ENCODE measurements at places on chromosomes 3 and 15.
A peak's percentile ranks its signal among the peaks of the same experiment; 100 is the strongest.

DNA sequence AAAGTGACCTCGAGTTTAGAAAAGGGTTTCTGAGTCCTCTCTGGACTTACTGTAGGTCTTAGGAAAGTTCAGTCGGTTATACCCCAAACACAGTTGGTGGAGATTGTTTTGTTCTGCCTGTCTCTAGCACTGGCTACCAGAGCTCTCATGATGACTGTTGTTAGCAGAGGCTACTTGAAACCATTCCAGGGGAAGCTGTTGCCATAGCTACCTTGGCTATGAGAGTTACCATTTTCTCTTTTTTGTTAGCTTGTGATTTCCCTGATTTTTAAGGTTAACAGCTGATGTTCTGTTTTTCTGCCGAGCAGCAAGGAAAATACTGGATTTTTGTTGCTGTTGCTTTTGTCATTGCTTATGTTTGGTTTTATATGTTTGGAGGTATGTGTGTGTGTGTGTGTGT lies 26.7 kb downstream of the ABHD2 start:
- DNase-seq = peak; percentile 47

DNA sequence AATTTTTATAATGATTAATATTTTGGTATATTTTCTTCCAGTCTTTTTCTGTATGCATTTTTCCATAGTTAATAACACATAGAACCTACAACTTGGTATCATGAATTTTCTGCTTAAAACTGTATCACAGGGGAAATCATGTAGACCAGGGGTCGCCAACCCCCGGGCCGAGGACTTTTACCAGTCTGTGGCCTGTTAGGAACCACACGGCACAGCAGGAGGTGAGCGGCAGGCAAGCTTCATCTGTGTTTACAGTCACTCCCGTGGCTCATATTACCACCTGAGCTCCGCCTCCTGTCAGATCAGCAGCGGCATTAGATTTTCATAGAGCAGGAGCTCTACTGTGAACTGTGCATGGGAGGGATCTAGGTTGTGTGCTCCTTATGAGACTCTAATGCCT lies 54.7 kb downstream of the RPL22L1 start:
- DNase-seq = no peak

DNA sequence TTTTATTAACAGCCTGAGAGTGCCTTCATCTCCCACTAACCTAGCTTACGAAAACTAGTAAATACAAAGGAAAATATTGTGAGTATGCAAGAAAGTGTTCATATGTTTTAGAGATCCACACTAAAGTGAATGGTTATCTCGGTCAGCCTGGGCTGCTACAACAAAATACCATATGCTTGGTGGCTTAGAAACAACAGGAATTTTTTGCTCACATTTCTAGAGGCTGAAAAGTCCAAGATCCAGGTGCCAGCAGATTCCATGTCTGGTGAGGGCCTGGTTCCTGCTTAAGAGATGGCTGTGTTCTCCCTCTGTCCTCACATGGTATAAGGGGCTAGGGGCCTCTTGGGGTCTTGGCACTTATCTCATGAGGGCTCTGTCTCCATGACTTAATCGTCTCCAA lies 20.5 kb upstream of the SLC30A4 start:
- no peak for DNase-seq

DNA sequence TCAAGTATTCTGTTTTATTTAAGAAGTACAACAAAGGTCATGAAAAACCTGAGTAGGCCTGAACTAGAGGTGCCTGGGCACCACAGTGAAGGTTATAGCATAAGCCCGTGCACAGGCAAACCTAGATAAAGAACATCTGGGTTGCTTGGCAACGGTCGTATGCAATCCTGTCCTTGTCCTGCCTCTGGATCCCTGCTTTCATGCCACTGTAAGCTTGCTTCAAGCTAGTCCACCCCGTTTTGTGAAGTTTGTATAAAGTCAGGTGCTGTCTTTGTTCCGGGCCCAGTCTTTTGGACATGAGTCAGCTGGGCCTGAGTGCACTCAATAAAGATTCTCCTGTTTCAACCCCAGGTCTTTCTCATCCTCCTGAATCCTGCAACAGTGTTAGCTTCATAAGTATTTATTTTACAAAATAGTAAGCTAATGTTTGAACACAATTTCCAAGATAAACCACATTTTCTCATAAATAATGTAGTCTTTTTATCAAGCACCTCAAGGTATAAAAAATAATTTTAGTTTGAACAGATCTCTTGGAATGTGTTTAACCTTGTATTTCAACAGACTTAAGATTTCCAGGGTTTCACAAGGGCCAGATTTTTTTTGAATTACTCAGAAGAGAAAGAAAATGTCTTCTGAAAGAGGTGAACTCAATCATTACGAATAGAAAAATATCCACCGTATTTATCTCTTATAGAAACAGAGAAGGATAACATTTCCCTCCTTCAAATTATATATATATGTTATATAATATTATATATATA lies 14.3 kb upstream of the SLC9C1 start:
- peak; percentile 36 for DNase-seq

- no peak for DNase-seq
Observed at GRCh38 chr3:81502236-81502635, 259.2 kb downstream of the GBE1 start.

DNA sequence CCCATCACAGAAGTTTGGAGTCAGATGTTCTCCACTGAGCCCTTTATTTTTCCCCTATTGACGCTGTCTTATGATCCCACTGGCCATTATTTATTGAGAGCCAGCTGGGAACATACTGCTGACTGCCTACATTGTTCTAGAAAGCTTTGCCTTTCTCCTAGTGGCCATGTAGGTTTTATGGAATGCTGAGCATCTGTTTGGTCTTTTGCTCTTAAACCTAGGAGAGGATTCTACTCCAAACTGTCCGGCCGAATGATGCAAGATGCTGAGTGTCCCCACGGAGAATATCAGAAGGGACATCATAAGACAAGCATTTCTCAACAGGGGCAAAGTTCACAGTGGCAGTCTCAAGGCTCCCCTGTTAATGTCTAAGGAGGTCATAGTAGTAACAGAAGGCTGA lies 171.4 kb downstream of the ARRDC4 start:
- DNase-seq = no peak

- DNase-seq = peak; percentile 60
Observed at GRCh38 chr3:170555329-170555728, 30.5 kb downstream of the SLC7A14 start.

- DNase-seq = peak; percentile 36
Observed at GRCh38 chr3:149152420-149152819, 23.0 kb downstream of the HPS3 start.

DNA sequence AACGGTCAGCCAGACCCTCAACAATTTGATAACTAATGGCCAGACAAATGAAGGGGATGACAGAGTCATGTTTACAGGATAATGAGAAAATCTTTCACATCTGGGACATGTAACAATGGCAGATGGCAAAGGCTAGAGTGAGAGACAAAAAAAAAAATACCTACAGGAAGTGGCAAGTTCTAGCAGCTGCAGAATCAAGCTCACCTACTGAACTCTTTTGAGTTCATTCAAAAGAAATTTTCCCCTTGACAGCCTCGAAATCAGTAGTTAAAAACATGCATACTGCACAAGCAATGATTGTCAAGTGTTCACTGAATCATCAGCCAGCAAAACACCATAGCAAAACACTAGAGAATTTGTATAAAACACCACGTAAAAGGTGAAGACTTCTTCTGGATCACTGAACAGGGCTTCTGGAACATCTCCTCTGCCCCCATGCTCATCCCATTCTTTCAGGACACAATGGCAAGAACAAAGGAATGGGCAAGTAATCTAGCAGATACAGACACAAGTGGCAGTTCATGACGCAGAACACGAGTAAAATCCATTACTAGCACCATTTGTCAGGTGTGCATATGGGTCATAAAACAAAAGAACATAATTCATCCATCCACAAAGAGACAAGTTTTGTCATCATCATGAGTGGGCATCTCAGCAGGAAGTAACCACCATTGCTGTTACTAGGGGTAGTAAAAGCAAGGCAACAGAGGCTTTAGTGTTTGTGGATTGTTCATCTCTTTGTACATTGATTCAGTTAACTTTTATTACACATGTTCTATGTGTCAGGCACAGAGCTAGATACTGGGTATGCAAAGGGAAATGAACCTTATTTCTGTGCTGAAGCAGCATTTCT lies 13.8 kb upstream of the KCNMB2 start:
- DNase-seq = no peak

DNA sequence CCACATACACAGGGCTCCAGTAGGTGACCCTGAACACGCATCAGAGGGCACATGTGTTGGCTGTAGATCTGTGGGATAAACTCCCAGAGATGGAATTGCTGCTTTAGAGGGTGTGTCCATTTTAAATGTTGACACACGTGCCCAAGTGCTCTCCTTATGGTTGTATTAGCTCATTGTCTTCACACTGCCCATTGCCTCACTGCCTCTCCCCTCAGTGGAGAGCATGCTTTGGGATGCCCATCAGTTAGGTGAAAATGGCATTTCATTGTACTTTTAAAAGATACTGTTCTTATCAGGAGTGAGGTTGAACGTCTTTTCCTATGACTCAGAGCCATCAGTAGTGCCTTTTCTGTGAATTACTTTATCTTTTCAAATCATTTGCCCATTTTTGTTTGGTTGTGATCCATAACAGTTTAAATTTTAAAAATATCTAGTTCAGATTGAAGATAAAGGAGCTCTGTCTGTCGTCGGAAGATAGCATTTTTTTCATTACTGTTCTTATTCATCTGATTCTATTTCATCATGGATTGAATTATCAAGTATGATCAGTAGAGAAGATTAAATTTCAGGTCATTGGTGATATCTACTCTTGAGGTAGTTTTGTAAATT lies 120.7 kb downstream of the CHDH start:
- DNase-seq = no peak

DNA sequence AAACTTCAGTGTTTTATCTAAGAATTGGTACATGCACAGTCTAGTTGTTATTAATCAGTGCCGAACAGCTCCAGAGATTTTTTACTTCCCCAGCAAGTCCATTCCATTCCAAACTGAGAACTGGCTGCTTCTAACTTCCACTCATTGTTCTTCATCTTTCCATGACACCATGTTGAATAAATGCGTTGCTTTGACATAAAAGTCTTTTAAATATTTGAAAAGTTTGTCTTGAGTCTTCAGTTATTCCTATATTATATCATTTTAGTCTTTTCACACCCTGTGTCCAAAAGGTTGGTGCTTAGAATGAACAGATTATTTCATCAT lies 65.4 kb downstream of the CMSS1 start:
- DNase-seq = no peak

GRCh38 chr15:41944313-41944940 lies 27.9 kb downstream of the EHD4 start:
- DNase-seq = peak; percentile 96

DNA sequence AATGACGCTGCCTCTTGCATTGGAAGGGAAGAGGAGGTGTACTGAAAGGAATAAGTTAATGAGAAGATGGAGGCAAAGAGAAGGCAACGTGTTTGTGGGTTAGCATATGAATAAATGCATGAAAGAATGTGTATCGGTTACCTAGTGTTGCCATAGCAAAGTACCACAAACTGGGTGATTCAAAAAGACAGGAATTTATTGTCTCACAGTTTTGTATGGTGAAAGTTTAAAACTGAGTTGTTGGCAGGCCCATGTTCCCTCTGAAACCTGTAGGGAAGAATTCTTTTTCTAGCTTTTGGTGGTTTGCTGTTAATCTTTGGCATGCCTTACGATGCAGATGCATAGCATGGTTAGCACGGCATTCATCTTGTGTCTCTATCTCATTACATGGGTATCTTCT lies 729.9 kb downstream of the MECOM start:
- peak; percentile 36 for DNase-seq

GRCh38 chr15:62403164-62403809 lies 238.2 kb upstream of the C2CD4B start:
- DNase-seq = peak; percentile 80

GRCh38 chr3:159548675-159549335 lies 439.8 kb upstream of the IL12A start:
- peak; percentile 34 for DNase-seq

GRCh38 chr3:197458179-197458707 lies 97.5 kb downstream of the BDH1 start:
- DNase-seq = no peak

GRCh38 chr3:184604615-184605290 lies 43.2 kb downstream of the EPHB3 start:
- no peak for DNase-seq

DNA sequence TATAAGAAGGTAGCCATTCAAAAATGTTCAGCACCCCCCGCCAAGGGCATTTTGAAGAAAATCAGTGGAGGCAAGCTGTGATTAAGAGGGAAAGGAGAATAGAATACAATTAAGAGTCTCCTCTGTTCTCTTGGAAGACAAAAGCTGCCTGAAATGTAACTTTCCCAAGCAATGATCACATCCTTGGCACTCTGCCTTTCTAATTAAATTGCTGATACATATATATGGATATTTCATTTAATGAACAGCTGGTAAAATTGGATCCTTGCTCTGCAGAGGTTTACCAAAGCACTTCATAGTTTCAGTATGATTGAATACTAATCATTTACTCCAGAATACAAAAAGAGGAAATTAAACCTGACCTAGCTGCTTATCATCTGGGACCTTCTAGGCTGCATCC lies 10.4 kb downstream of the COL6A6 start:
- no peak for DNase-seq

GRCh38 chr3:27105904-27106303 lies 263.3 kb downstream of the NEK10 start:
- no peak for DNase-seq

GRCh38 chr3:127772827-127773751 lies 49.2 kb downstream of the MGLL start:
- no peak for DNase-seq

Data from fibroblast of skin of abdomen (primary cell).